ENCODE measurements at places on chromosomes 7 and 10.

GRCh38 chr7:4657640-4658417 is 24.3 kb upstream of the FOXK1 start:
- no peak for DNase-seq

DNA sequence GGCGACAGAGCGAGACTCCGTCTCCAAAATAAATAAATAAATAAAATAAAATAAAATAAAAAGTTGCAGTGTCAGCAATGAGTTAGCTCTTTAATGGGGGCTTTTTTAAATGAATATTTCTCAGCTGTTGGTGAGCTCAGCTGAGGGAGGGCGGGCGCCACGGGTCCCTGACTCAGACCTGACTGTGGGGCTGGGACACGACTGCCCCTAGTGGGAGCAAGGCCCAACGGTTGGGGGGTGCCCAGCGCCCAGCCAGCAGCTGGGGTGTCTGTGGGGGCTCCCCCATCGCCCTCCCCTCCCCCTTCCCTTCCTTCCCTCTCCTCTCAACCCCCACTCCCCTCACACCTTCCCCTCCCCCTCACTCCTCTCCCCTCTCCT is 46.6 kb downstream of the PWWP2B start:
- DNase-seq, result peak; percentile 56

GRCh38 chr7:96331233-96331632 is 9.3 kb upstream of the SLC25A13 start:
- no peak for DNase-seq

DNA sequence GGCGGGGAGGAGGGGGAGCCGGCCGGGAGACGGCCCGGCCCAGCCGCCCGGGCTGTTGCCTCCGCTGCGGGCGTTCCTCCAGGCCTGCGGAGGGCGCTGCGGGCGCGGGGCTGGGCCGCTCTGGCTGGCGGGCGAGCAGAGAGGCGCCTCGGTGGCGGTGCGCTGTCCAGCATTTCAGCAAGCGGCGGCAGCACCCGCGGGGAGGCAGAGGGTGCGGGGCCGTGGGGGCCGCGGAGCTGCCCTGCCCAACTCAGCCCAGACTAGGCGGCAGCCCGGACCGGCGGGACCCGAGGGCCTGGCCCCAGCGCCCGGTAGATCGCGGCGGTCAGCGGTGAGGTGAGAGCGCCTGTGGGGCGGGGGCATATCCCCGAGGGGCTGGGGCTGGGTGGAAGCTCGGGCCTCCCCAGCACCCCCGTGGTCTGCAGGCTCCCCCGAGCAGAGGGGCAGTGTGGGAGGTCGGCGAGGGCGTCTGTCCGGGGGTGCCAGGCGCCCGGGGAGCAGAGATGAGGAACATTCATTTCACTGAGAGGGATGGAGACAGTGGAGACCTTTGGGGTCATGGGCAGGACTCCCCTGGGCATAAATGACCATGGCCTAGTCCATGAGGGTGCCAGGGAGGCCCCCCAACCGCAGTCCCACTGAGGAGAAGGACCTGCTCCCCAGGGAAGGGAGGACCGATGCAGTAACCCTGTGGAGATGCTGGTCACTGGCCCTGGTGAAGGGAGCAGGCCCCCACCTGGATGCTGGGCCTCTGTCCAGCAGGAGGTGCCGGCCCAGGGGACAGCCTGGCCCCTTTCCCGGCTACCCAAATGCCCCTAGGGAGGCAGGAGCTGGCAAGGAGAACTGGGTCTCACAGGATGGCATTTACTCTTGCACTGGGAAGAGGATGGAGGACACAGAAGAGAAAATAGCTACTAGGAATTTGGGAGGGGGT is at the start of gene SRRM3:
TSS of gene SRRM3 (plus strand) at position 165 of the 934 bp plus-strand sequence. CDS start 33,171 bp downstream, outside the sequence.
- DNase-seq, result peak; percentile 59

DNA sequence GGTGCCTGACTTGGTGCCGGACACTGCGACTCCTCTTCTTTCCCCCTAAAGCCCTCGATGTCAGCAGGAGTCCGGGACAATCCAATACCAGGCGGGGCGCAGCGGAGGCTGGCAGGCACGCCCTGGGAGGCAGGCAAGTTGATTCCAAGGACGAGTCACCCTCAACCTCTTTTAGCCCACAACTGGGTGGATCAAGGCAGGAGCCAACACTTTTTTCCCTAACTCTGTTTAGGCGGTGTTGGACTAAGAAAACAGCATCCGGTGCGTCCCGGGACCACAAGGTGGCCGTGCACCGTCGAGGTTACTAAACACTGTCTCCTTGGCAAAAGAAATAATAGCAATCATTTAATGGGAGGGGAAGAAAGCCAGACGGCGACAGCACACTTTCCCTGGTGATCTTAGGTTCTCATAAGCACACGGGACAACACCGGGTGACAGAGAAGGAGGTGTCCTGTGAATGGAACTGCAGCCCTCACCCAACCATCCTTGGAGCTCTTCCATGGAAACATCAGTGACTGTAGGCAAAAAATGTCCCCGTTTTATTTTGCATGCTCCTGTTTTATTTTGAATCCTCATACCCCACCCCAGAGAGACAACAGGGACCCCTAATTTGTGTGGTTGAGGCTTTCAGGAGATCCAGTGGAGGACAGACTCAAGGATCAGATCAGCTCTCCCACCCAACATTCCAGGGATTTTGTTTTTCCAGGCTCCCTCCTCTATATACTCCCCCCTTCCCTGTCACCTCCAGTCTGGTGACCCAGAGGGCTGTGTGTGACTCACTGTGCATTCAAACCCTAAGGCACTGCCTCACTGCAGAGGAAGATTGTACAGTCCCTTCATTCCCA is 1.3 kb upstream of the CALCR start:
- DNase-seq, result no peak

- no peak for DNase-seq
Measured at GRCh38 chr10:5497289-5497688, 2.1 kb downstream of the CALML5 start.

DNA sequence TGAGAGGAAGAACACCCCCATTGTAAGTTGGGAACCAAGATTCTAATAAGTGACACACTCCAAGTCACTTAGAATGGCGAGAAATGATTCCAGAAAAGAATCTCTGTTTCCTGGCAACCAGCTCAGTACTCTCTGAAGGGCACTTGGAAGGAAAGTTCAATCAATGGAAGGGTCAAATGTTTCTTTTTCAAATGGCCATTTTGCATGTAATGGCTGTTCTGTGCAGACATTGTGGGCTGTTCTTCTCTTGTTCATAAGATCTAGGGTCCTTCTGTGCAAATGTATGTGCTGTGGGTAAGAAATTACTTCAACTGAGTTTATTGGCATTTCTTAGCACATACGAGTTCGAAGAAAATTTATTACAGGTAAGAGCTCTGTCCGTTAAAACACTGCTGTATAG is 145.3 kb downstream of the EVX1 start:
- DNase-seq, result no peak

DNA sequence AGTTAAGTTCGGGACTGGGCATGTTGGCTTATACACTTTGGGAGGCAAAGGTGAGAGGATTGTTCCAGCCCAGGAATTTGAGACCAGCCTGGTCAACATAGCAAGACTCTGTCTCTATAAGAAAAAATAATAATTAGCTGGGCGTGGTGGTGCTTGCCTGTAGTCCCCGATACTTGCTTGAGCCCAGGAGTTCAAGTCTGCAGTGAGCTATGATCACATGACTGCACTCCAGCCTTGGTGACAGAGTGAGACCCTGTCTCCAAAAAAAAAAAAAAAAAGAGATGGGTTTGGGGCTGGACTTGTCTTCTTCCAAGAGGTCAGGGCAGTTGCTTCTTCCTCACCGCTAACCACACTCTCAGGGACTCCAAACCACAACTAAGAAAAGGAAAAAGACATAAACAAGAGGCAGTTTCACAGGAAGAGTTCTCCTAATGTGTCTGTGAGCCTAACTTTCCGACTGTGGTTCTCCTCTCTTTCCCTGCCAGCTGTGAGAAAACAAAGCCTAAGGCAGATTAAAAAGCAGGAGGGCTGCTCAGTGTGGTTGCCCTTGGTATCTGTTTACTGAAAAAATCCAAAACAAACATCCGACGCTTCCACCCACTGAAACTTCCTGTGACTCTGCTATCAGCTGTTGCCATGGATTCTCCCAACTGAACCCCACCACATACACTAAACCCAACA is 2.4 kb upstream of the SERPINE1 start:
- DNase-seq, result no peak

DNA sequence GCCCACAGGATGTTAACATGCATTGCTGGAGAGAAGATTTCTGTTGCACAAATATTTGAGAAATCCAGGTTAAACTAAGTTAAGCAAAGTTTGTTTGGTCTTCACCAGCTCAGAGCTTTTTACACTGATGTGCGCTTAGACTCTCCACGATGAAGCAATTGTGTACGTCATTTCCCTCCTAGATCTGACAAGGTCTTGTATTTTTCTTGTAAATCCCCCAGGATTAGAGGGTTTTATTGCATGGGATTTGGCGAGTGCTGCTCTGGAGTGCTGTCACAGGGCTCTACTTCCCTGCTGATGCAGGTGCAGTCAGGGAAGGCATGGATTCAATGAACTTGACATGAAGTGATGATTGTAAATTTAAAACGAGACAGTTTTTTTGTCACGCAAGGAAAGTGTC is 173.3 kb downstream of the PDE1C start:
- no peak for DNase-seq

DNA sequence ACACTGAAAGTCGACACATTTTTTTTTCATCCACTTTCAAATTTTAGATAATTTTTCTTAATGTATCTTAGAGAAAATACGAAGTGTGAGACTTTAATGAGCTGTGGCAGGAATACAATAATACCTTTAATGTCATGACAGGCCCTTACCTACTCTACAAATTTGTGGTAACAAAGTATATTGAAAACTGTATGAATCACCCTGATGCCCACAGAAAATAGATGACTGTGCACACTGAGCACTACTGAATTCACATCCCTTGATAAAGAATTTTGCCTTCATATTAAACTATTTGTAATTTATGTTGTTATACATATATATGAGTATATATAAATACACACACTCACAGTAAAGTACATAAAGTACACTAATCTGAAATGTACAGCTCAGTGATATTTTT is 51.7 kb downstream of the AKR1D1 start:
- DNase-seq, result no peak

DNA sequence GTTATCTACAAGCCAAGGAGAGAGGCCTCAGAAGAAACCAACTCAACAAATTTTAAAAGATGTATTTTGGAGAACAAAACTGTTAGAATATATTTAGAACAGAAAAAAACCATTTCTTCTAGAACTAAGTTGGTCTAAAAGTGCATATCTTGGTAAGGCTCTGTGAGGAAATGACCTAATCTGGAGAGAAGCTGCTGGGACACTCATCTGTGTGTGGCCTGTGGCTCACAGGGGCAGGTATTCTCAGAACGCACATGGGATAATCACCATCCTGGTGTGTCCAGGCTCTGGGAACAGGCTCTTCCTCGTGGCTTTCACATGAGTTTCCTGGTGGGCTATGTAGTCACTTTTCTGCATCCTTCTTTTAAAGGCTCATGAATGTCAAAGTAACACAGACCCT is 38.1 kb upstream of the PRSS1 start:
- no peak for DNase-seq

- DNase-seq, result no peak
Measured at GRCh38 chr10:48454302-48455054, 148.0 kb downstream of the MAPK8 start.

- DNase-seq, result no peak
Measured at GRCh38 chr10:91345716-91346115, 64.4 kb upstream of the HECTD2 start.

GRCh38 chr10:89341649-89342048 is 13.9 kb downstream of the IFIT3 start:
- DNase-seq, result no peak

DNA sequence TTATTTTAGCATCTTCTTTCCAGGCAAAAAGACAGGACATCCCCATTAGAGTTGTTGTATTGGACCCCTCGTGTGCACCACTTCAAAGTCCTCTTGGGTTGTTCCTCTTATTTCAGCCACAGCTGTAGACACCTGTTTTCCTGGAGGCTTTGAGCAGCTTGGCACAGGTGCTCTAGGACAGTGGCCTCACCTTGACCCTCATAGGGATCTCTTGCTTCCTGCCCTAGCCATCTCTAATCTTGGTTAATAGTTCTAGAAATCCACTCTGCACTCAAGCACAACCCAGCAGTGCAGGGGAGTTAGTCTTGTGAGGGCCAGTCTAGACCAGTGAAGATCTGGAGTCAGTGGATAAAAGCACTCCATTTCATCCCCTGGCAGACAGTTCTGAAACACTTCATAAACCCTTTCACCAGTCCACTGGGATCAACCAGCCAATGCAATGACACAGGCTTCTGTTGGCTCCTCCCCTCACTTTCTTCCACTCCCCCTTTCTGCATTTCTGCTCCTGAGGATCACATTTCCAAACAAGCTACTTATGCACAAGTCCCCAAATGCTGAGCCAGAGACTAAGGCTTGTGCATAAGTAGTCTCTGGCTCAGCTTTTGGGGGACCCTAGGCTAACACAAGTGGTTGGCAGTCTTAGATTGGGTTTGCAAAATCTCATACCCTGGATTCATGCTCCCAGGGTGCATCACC is 131.5 kb upstream of the LAMB4 start:
- DNase-seq, result no peak

DNA sequence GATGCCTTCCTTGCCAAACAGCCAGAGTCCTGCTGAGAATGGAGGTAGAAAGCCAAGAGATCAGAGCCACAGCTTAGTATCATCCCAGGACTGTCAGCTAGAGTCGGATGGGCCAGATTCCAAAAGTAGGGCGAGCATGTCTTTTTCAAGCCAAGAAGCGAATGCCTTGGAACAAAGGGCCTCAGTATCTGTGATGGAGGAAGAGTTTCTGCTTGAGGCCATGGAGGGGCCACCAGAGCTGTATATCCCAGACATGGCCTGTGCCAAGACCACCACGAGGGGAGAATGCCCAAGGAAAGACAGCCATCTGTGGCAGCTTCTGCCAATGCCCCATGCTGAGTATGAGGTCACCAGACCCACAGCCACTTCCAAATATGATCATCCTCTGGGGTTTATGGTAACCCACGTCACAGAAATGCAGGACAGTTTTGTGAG is 44.3 kb upstream of the PPP1R17 start:
- no peak for DNase-seq

DNA sequence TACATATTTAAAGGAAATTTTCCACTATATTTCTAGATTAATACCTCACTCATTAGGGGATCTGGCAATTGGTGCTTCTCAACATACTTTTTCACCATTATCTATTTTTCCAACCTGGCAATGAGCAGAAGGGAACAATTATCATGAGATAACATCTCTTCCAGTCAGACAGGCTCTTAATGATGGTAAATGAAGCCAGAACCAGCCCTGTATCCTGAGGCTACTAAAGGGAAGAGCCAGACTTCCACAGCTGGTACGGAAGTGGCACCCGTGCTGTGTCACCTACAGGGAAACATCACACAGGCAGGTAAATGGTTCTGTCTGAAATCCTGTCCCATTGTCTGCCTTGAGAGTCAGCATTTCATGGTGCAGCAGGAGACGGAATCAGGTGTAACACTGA is 75.9 kb downstream of the ELMO1 start:
- DNase-seq, result no peak

GRCh38 chr10:13365243-13365642 is 17.1 kb upstream of the SEPHS1 start:
- no peak for DNase-seq

DNA sequence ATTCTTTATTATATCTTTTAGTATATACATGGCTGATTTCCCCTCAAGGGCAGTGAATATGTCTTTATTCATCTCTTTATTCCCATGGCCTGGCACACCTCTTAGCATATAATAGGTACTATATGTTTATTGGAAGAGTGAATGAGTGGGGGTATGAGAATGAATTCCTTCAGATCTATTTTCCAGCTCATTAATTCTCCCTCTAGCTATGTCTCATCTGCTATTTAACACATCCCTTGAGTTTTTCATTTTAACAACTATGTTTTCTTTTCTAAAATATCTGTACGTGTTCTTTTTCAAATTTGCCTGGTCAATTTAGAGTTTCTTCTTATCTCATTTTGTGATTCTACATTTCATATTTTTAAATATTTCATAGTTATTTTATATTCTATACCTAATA is 14.4 kb downstream of the HPS1 start:
- no peak for DNase-seq

Measured in T-helper 22 cell (primary cell).